ENCODE measurements at places on chromosomes 1 and 21. TPM values are rescaled to one million over a fixed set of nuclear protein-coding genes. Genes with fewer than 3 reads are reported as not detected.

Gene OXCT2
- 6.5 TPM for total RNA-seq

Gene BATF3
- total RNA-seq: 1.1 TPM

Gene LAMC1
- 312 TPM for total RNA-seq

Gene KPNA6
- 30.3 TPM for total RNA-seq

Gene ACAP3
- total RNA-seq: 14.3 TPM

Gene PLD5
- not detected for total RNA-seq

Gene SAMD13
- total RNA-seq: 0.43 TPM

Gene CD5L
- total RNA-seq: not detected

Gene AVPR1B
- total RNA-seq: not detected

Gene CACNA1S
- not detected for total RNA-seq

Data from dermis lymphatic vessel endothelial cell (primary cell).